Osteoblast (primary cell): ENCODE measurements at places on chromosomes 2 and 18.

GRCh38 chr2:7709907-7710306, 792.7 kb downstream of the RNF144A start:
- H3K27me3 ChIP-seq, result no peaks in the 10 kb centered on the region
- H3K36me3 ChIP-seq, result no peaks in the 10 kb centered on the region
- no peak overlapping the region for H3K27ac ChIP-seq
- DNase-seq, result peak; percentile 38
- no peak overlapping the region for H3K4me3 ChIP-seq
- H3K4me1 ChIP-seq, result peaks cover 17% of the 10 kb centered on the region

DNA sequence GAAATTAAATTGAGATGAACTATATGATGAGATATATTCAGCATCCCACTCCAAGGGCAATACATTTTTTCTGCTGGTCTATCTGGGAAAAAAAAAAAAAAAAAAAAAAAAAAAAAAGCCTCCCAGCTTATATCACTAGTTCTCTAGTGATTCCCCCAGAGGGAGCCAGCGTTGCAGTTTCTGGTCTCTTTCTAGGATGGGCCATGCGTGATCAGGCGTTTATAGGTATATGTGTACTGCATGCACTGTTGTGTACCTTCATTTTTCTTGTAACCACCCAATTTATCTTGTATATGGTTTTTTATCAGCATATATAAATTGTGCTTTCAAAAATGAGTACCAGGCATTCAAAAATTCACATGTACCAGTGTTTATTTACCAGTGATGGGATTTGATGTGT, 35.1 kb downstream of the DCDC2C start:
- H3K4me1 ChIP-seq, result no peaks in the 10 kb centered on the region
- no peak for DNase-seq
- H3K27ac ChIP-seq, result no peak overlapping the region
- no peaks in the 10 kb centered on the region for H3K36me3 ChIP-seq

- peak overlapping the region; percentile 21 for H3K27ac ChIP-seq
- H3K27me3 ChIP-seq, result no peaks in the 10 kb centered on the region
- peaks cover 31% of the 10 kb centered on the region for H3K4me1 ChIP-seq
- H3K4me3 ChIP-seq, result no peak overlapping the region
- no peaks in the 10 kb centered on the region for H3K36me3 ChIP-seq
- no peak for DNase-seq
Observed at GRCh38 chr2:150166313-150167051, 321.0 kb downstream of the RND3 start.

GRCh38 chr2:16487686-16488085, 177.9 kb downstream of the CYRIA start:
- no peaks in the 10 kb centered on the region for H3K27me3 ChIP-seq
- no peak overlapping the region for H3K4me3 ChIP-seq
- H3K27ac ChIP-seq, result no peak overlapping the region
- DNase-seq, result no peak
- H3K36me3 ChIP-seq, result no peaks in the 10 kb centered on the region
- H3K4me1 ChIP-seq, result no peaks in the 10 kb centered on the region

DNA sequence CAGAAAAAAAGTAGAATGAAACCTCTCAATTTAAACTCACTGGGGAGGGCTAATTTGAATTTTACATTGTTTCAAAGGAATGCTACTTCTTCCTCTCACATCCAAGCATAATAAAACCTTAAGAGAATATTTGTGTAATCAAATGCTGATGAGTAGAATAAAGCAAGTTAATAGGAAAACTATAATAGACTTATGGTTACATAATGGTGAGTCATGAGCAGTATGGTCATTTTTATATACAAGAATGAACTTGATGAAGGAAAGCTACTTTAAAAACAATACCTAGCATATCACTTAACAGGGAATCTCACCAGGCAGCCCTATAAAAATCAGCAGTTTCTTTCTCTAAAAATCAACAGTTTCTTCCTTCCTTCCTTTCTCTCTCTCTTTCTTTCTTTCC, 80.3 kb downstream of the VSNL1 start:
- no peaks in the 10 kb centered on the region for H3K36me3 ChIP-seq
- no peak for DNase-seq
- peak overlapping the region; percentile 56 for H3K27ac ChIP-seq
- H3K4me3 ChIP-seq, result no peak overlapping the region
- no peaks in the 10 kb centered on the region for H3K27me3 ChIP-seq

DNA sequence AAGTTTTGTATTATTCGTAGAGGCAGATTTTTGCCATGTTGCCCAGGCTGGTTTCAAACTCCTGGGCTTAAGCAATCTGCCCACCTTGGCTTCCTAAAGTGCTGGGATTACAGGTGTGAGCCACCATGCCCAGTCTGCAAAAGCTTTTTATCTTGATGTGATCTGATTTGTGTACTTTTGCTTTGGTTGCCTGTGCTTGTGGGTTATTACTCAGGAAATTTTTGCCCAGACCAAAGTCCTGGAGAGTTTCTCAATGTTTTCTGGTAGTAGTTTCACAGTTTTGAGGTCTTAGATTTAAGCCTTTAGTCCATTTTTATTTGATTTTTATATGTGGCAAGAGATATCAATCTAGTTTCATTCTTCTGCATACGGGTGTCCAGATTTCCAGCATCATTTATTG, 42.4 kb downstream of the SYT4 start:
- no peak for DNase-seq
- H3K27me3 ChIP-seq, result no peaks in the 10 kb centered on the region
- H3K36me3 ChIP-seq, result no peaks in the 10 kb centered on the region

GRCh38 chr2:136651456-136652010, 113.8 kb upstream of the THSD7B start:
- DNase-seq, result no peak
- no peak overlapping the region for H3K27ac ChIP-seq
- H3K36me3 ChIP-seq, result no peaks in the 10 kb centered on the region
- H3K4me3 ChIP-seq, result no peak overlapping the region
- H3K4me1 ChIP-seq, result no peaks in the 10 kb centered on the region

GRCh38 chr2:20646446-20646845, 4.5 kb downstream of the HS1BP3 start:
- peaks cover 16% of the 10 kb centered on the region for H3K36me3 ChIP-seq
- peaks cover 15% of the 10 kb centered on the region for H3K4me1 ChIP-seq
- no peak overlapping the region for H3K27ac ChIP-seq
- H3K27me3 ChIP-seq, result no peaks in the 10 kb centered on the region
- no peak for DNase-seq

DNA sequence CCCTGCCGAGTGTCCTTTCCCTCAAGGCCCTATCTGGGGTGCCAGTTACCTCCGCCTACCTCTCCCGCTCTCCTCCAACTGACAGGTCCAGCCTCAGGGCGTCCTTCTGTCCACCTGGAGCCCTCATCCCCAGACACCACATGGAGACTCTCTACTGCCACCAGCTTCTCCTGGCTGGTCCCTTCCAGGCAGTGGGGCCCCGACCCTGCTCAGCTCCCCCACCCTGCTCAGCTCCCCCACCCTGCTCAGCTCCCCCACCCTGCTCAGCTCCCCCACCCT, 74.0 kb upstream of the ODC1 start:
- H3K4me3 ChIP-seq, result no peak overlapping the region
- no peak overlapping the region for H3K27ac ChIP-seq
- no peaks in the 10 kb centered on the region for H3K27me3 ChIP-seq

DNA sequence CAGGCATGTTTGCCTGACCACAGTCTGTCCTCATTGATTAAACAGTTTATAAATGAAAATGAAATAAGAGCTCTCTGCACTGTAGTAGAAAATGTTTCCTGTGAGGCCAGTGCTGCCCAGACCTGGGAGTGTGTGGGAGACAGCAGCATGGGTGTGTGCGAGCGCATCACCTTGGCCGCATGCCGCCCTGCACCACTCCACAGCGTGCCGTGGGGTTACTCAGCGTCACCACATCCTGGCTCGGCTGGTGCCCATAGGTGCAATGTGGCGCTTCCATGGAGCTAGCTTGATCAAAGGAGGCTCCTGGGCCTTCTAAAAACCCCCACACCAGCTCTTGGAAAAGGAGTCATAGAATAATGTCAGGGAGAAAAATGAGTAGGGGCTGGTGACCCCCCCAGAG, 76.0 kb upstream of the EPC2 start:
- no peak overlapping the region for H3K4me3 ChIP-seq
- H3K4me1 ChIP-seq, result no peaks in the 10 kb centered on the region
- no peak overlapping the region for H3K27ac ChIP-seq
- DNase-seq, result peak; percentile 25

GRCh38 chr2:106956879-106957278, 70.9 kb upstream of the ST6GAL2 start:
- H3K4me1 ChIP-seq, result peaks cover 35% of the 10 kb centered on the region
- no peaks in the 10 kb centered on the region for H3K27me3 ChIP-seq
- DNase-seq, result peak; percentile 71

- no peak for DNase-seq
- H3K27me3 ChIP-seq, result peaks cover 4% of the 10 kb centered on the region
- no peak overlapping the region for H3K27ac ChIP-seq
- H3K36me3 ChIP-seq, result no peaks in the 10 kb centered on the region
- no peak overlapping the region for H3K4me3 ChIP-seq
Observed at GRCh38 chr2:8030573-8031303, 651.1 kb upstream of the ID2 start.

DNA sequence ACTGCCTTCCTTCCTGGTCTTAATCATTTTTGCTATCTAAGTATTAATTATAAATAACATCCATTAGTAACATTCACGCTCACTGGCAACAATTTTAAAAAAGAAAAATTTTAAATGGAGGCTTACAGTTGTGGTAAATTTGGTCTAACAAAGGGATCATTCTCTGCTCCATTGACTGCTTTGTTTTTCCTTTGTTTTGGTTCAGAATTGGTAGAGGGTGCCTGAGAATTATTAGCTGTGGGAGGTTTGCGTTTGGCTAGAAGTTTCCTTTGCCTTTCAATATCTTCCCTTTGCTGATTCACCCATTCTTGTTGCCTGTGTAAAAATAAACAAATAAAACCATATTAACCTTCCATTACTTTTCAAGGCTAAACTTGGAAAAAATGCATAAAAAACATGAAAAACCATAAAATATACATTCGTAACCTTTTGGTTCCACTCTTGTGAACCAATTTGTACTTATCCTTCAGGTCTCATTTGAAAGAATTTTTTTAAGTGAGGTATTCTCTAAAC, 114.6 kb downstream of the TLK1 start:
- H3K27ac ChIP-seq, result no peak overlapping the region
- H3K4me1 ChIP-seq, result no peaks in the 10 kb centered on the region
- H3K4me3 ChIP-seq, result no peak overlapping the region
- peaks cover 29% of the 10 kb centered on the region for H3K36me3 ChIP-seq
- no peaks in the 10 kb centered on the region for H3K27me3 ChIP-seq

DNA sequence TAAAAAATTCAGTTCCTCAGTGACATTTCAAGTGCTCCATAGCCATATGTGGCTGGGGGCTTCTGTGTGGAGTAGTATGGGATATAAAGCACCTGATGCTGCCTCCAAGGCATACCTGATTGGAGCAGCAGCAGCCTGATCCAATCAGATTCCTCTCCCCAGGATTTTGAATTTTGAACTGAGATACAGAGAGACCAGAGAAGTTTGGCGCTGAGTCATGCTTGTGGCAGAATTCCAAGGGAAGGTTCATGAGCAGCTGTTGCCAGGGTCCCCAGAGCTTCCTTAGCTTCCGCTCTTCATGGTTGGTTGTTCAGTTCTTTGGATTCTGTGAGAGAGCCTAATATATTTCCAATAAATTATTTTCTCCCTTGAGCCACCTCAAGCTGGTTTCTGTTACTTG, 29.0 kb upstream of the CFAP36 start:
- no peak overlapping the region for H3K4me3 ChIP-seq
- H3K36me3 ChIP-seq, result no peaks in the 10 kb centered on the region
- no peaks in the 10 kb centered on the region for H3K4me1 ChIP-seq

GRCh38 chr2:5067816-5068215, 624.4 kb upstream of the SOX11 start:
- H3K4me3 ChIP-seq, result no peak overlapping the region
- DNase-seq, result no peak
- no peak overlapping the region for H3K27ac ChIP-seq
- H3K36me3 ChIP-seq, result no peaks in the 10 kb centered on the region

DNA sequence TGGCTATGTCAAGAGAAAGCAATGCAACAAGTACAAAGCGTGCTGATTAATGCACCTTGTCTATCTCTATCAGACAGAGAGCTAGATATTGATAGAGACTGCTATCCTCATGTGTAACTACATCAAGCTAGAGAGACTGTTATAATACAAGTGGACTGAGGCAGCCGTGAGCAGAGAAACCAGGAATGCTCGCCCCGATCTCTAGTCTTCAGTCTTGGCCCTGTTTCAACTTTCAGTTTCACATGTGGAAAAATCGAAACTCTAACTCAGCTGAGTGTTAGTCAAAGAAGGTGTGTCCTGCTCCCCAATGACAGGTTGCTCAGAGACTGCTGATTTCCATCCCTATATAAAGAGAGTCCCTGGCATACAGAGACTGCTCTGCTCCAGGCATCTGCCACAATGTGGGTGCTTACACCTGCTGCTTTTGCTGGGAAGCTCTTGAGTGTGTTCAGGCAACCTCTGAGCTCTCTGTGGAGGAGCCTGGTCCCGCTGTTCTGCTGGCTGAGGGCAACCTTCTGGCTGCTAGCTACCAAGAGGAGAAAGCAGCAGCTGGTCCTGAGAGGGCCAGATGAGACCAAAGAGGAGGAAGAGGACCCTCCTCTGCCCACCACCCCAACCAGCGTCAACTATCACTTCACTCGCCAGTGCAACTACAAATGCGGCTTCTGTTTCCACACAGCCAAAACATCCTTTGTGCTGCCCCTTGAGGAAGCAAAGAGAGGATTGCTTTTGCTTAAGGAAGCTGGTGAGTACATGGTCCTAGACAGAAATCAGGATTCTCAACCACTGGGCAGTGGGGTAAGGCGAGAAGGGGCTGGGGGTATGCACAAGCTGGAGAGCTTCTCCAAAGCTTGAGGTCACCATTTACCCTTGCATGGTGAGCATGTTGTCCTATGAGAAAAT, at the start of gene RSAD2:
RSAD2 (plus strand) TSS at position 376 of the 903 bp plus-strand sequence; CDS start at position 400, 24 bp downstream.
- H3K4me1 ChIP-seq, result no peaks in the 10 kb centered on the region
- peak within 1 kb of the TSS; percentile 56 for H3K4me3 ChIP-seq
- H3K27me3 ChIP-seq, result no peaks in the 10 kb centered on the region
- peak; percentile 9 for DNase-seq

GRCh38 chr2:202870431-202871299, 901 bp downstream of the ICA1L start:
- H3K27me3 ChIP-seq, result no peaks in the 10 kb centered on the region
- no peaks in the 10 kb centered on the region for H3K36me3 ChIP-seq
- peak overlapping the region; percentile 62 for H3K27ac ChIP-seq

DNA sequence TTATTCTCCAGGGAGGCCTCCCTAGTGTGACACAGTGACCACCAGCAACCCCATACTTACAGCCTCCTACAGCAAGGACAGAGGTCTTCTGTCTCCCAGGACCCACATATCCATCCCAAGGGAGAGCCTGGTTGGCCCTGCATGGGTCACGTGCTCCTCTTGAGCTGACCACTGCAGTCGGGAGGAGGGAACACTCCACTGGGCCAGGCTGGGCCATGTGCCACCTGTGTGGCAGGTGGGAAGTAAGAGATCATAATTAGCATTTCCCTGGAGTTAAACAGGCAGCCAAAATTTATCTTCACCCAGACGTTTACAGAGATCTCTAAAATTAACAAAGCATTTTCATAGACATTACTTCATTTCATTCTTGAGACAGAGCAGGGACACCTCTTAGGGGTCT, 33.4 kb upstream of the MLPH start:
- no peak for DNase-seq
- H3K27ac ChIP-seq, result no peak overlapping the region
- no peaks in the 10 kb centered on the region for H3K27me3 ChIP-seq

GRCh38 chr2:144151405-144151804, 368.5 kb downstream of the ZEB2 start:
- no peak overlapping the region for H3K4me3 ChIP-seq
- H3K4me1 ChIP-seq, result peaks cover 2% of the 10 kb centered on the region
- no peak overlapping the region for H3K27ac ChIP-seq
- no peaks in the 10 kb centered on the region for H3K36me3 ChIP-seq
- H3K27me3 ChIP-seq, result no peaks in the 10 kb centered on the region
- no peak for DNase-seq

GRCh38 chr2:232489516-232490220, 2.0 kb upstream of the ECEL1 start:
- H3K27ac ChIP-seq, result no peak overlapping the region
- no peak overlapping the region for H3K4me3 ChIP-seq
- DNase-seq, result peak; percentile 84
- H3K36me3 ChIP-seq, result no peaks in the 10 kb centered on the region
- peaks cover 39% of the 10 kb centered on the region for H3K27me3 ChIP-seq
- no peaks in the 10 kb centered on the region for H3K4me1 ChIP-seq
